ENCODE measurements at places on chromosomes 12 and 14.

DNA sequence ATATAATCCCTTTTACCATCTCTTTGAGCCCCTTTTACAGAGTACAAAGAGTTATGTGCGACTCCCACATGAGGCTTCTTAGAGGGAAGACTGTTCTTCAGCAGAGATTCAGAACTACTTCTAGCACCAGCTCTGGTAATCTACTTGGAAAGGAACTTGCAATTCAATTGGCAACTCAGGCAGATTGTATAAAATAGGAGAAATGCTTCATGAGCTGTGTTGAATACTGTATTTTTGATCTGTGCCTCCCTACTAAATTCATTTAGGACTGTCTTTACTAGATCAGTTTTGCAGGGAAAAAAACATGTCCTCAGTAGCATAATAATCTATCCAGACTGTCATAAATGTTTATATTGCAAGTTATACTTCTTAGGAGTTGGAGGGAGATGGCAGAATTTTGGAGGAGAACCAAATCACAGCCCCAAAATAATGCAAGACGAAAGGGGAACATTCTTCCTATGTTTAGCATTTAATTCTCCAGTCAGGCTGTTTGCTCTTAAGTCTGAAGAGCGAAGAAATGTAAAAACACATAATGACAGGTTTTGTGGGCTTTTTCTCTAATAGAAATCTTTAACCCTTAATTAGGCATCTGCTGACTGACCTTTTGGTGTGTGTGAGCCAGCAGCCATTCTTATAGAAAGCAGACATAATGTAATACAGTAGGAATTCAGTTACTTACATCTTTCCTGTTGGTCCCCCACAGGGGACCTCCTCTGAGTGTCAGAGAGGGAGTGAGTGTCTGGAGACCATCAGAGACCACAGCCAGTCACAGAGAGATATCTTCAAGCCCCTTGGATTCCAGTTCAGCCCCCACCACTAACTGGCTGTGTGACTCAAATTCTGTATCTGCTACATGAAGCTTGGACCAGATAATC, 3.9 kb downstream of the ANO4 start:
- DNase-seq = no peak

DNA sequence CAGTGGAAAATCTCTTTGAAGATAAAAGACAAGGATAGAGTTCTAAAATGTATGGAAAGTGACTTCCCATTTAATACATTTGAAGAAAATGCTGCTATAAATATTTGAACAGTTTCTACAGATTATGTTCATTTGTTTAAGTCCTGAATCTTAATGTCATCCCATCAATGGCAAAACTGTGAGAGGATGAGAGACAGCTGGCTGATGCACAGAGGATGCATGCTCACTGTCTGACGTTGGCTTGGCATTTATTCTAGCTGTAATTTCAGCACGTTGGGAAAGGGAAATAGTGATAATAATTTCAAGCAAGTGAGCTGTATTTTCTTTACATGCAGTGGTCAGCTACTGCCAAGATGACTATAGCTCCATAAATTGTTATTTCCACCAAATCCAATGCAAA, 40.5 kb downstream of the PPFIA2 start:
- no peak for DNase-seq

GRCh38 chr12:116404913-116405611, 127.6 kb upstream of the MED13L start:
- no peak for DNase-seq

- DNase-seq = no peak
Measured at GRCh38 chr12:64286521-64286920, 64.4 kb upstream of the KICS2 start.

DNA sequence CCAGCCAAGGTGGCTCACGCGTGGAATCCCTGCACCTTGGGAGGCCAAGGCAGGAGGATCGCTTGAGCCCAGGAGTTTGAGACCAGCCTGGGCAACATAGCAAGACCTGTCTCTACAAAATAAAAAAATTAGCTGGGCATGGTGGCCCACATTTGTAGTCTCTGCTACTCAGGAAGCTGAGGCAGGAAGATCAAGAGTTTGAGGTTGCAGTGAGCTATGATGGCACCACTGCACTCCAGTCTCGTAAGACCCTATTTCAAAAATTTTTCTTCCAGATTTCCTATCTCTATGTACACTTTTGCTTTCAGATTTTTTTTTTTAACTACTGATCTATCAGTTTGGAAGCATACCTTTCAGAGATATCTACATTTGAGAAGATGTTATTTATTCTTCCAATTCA, 15.3 kb downstream of the SNX6 start:
- no peak for DNase-seq

- no peak for DNase-seq
Measured at GRCh38 chr14:30214014-30214413, 286.4 kb upstream of the PRKD1 start.

- no peak for DNase-seq
Measured at GRCh38 chr12:88816201-88816600, 235.9 kb upstream of the KITLG start.

GRCh38 chr14:22900081-22900799, 17.2 kb downstream of the REM2 start:
- DNase-seq = peak; percentile 24

DNA sequence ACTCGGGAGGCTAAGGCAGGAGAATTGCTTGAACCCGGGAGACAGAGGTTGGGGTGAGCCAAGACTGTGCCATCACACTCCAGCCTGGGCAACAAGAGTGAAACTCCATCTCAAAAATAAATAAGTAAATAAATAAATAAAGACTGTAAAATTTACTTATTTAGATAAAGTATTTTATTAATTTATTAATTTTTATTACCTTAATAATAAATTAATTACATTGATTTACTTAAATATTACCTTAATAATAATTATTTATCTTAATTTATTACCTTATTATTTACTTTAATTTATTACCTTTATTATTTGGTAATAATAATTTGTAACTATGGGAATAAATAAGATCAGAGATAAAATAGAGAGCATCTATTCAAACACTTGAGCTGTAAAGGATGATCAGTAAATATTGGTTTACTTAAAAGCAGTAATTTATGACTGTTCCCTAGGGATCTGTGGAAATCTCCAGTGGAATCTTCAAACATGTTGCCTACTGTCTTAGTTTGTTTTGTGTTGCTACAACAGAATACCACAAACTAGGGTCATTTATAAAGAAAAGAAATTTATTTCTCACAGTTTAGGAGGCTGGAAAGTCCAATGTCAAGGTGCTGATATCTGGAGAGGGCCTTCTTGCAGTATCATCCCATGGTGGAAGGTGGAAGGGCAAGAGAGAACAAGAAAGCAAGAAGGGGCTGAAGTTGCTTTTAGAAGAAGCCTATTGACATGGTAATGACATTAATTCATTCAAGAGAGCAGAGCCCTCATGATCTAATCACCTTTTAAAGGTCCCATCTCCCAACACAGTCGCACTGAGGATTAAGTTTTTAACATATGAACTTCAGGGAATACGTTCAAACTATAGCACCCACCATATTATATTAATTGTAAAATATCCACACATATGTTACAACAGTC, 37.1 kb downstream of the SOCS2 start:
- DNase-seq = no peak

GRCh38 chr14:30354439-30354838, 204.5 kb upstream of the G2E3 start:
- no peak for DNase-seq

GRCh38 chr14:33110737-33111443, 172.2 kb downstream of the NPAS3 start:
- DNase-seq = no peak

DNA sequence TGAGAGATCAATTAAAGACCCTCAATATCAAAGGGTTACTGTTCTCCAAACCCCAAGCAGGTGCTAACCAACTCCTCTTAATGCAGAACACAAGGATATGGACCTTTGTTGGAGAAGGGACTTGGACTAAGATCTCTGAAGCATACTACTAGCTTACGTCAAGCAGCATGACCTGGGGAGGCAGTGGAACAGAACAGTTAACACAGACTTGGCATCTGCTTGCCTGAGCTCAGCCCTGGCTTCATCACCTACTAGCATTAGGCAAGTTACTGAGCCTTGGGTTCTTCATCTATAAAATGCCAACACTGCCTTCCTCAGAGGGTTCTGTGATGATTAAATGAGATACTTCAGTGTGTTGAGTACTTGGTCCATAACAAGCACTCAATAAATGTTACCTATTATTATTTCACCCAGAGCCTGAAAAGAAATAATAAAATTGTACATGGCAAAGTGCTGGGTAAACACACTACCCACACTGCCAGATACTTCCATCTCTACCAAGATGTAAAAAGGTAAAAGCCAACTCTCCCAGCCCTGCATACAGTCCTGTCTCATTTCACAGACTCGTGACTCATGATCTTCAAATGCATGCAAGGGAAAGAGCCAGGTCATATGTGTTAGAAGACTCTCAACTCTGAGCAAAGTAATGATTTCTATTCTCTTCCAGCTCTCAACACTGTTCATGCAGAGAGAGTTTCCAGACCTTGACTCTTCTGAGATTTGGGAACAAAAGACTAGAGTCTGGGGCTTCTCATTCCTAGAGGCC, 39.7 kb downstream of the FMNL3 start:
- no peak for DNase-seq

GRCh38 chr12:49933796-49934195, 16.7 kb upstream of the AQP2 start:
- DNase-seq = no peak

- DNase-seq = no peak
Measured at GRCh38 chr12:3977621-3978020, 104.4 kb upstream of the PARP11 start.

- DNase-seq = no peak
Measured at GRCh38 chr12:126617312-126617711, 1552.1 kb downstream of the AACS start.

DNA sequence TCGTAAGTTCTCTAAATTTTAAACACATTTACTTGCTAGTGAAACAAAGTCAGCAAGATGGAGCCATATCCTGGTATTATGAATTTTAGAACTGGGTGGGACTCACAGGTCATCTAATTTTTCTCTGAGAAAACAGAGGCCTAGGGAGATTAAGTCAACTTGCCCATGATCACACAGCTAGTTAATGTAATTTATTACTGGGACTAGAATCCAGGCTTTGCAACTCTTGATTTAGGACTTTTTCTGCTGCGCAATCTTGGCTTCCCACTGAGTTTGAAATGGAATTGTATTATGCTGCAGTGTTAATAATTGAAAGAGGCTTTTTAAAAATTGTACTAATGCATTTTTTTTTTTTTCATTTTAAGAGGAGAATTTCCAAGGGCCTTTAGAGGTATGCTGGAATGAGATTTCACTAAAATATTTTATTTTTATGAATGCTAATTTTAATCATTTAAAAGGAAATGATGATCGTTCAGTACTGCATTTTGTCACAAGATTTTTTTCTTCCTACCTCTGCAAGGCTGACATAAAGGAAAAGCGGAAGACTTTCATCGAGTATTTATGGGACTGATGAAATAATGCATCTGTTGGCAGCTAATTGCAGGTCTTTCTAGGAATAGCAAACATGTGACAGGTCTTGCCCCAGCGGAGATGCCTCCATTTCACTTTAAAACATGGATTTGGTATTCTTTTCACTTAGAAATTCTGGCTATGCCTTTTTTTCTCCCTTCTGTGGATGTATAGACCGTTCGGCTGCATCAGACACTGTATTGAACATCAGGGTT, 9.6 kb downstream of the CRADD start:
- DNase-seq = no peak

DNA sequence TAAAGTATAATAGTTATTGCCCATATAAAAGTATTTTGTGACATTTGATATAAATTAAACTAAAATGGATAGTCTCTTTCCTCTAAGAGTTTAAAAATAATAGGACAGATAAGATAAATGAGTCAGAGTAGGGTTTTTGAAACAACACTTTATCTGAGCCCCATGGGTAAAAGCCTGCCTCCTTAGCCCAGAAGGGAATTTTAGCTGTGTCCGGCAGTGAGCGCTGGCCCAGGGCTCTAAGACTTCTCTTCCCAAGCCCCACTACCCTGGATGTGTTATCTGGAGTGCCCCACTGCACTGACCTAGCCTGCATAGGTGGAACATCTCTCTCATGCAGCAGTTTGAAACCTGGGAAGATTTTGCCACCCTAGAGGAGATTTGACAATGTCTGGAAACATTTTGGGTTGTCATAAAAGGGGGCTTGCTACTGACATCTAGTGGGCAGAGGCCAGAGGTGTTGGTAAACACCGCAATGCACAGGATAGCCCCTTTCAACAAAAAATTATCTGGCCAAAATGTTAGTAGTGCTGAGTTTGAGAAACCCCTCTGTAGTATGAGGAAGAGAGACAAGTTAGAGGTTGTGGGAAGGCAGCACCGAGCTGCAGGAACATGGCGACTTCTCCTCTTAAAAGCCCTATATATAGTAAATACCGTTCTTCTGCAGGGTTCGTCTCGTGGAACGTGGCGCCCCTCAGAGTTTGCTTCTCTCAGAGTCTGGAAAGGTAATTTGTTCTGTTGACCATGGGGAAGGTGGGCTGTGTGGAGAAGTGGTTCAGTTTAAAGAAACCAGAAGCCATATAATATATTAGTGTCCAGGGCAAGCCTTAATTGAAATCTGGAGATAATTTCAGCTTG, 29.3 kb upstream of the ATF1 start:
- DNase-seq = no peak

DNA sequence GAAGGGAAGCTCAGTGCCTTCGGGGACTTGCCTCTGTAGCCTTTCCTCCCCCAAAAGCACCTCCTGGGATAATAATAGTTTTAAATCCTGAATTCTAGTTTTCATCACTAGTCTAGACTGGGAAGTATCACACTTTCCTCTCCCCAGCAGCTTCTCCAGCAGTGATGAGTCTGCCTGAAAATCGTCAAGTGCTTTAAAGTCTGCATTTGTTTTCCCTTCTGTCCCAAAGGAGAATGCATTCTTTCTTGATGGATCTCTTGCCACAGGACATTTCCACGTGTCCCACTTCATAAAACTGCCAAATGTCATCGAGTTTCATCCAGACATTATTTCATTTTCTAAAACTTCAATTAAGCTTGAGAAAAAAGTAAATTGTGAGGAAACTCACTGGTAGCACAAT, 15.0 kb downstream of the CSRP2 start:
- no peak for DNase-seq

GRCh38 chr12:11767798-11768197, 118.3 kb downstream of the ETV6 start:
- no peak for DNase-seq

DNA sequence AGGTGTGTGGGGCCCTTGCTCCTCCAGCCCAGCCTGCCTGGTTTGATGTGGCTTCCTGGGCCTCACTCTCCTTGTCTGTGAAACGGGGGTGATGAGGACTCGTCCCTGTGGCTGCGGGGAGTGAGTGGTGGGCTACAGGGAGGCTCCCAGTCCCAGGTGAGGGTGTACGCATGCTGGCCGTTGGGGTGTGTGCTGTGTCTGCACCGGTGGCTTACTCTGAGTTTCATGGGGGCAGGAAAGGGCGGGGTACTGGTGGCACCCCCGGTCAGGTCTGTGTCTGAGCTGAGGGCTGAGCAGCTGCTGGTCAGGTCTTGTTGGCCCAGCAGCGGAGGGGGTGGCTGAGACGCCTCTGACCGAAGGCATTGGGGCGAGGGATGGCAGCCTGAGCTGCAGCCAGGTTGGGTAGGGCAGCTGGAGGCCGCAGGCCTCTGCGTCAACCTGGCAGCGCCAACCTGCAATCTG, 11.2 kb downstream of the ULK1 start:
- DNase-seq = no peak

- DNase-seq = no peak
Measured at GRCh38 chr12:113813229-113813541, 152.9 kb downstream of the RBM19 start.

Measured in T-helper 22 cell (primary cell).